Left hindlimb (tissue), 1 donor: ENCODE measurements at places on chromosomes 12 and 14.

DNA sequence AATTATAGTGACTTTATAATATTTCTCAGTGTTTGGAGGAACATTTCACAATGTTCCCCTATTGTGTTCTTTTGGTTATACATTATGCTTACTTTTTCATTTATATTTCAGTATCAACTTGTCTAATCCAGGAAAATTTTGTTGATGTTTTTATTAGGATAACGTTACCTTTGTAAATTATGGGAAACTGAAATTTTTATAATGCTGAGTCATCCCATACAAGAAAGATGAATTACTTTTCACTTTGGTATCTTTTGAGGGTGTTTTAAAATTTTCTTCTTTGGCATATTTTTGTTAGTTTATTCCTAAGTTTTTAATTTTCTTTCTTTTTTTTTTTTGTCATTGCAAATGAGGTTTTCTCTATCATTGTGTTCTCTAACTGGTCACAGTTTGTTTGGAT is 542.7 kb downstream of the SLC16A7 start:
- no peak for DNase-seq

- peak; percentile 53 for DNase-seq
Observed at GRCh38 chr14:70045844-70046535, 142.8 kb downstream of the SLC8A3 start.

DNA sequence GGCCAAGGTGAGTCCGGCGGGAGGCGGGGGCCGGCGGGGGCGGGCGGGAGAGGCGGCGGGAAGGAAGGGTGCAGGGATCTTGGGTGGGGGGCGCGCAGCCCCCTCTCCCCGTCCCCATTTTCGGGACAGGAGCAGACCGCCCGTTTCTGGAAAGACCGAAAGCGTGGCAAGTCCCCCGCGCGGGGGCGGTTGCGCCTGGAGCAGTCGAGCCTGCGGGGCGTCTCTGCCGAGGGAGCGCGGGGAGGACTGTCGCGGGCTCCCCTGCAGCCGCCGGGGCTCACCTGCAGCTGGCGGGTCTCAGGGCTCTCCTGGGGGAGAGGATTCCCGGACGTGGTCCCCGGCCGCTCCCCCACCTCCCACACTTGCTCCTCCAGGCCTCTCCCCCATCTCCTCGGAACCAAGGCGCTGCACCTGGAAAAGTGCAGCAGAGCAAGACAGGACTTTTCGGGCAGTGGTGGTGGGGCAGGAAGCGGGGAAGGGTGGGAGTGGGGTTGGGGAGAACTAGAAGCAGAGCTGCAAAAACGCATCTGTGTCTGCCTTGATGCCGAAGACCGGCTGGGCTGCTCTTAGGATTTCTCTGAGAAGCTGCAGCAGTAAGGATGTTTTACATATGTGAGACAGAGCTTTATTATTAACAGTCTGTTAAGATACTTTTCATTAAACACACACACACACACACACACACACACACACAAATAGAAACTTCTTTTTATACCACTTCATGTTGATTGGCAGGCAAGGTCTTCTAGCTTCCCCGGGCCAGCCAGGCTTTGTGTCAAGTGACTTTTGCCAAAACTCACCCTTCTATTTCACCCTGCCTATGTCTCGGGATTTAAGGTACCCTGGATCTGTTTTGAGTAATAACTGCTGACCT is 677 bp downstream of the C12orf75 start:
- peak; percentile 60 for DNase-seq

DNA sequence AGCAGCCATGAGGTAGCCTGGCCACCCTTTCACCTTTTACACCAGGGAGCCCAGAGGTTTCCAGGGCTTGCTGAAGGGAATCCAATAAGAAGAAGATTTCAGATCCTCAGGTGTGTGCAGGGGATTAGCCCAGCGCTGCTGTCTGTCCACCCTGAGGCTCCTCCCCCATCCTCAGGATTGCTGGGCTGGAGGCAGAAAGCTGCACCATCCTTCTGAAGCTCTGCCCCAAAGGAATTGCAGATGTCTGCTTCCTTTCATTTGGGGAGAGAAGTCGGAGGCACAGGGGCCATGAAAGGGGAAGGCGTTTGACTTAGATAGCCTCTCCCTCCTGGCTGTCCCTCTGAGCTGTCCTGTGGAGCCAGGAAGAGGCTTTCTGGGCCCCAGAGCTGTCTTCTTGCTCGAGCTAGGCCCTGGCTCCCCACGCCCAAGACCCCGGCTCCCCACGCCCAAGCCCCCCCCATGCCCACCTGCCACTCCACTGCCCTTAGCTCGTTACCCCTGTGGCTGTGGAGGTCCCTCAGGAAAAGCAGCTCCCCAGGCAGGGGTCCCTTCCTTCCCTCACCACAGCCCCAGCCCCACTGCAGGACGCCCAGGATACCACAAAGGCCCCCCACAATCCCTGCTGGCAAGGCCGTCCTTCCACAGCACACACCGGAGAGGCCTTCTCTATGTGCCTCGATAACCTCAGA is 359.0 kb downstream of the CACNA1C start:
- DNase-seq, result no peak

GRCh38 chr12:11667171-11667570 is 17.7 kb downstream of the ETV6 start:
- DNase-seq, result no peak

GRCh38 chr14:55430024-55430690 is 10.3 kb downstream of the TBPL2 start:
- no peak for DNase-seq

DNA sequence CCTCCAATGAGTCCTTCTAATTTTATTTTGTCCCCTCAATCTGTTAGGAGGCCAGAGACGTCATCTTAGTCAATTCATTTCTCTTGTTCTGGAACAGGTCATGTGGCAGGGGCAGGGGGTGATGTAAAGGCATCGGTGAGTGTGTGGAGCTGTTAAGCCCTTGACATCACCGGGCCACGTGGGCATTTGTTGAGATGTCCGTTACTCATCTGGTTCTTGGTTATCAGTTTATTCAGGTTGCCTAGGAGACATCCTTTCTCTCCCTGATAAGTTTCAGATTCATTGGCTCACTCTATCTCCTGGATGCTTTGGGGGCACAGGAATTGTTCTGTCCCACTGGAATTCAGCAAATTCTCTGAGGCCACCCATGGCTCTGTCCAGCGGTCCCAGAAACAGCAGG is 33.6 kb upstream of the SEL1L start:
- no peak for DNase-seq

GRCh38 chr12:113525066-113525465 is 53.4 kb upstream of the LHX5 start:
- DNase-seq, result no peak

- no peak for DNase-seq
Observed at GRCh38 chr12:40515041-40515816, 177.0 kb upstream of the CNTN1 start.

- DNase-seq, result no peak
Observed at GRCh38 chr14:68079941-68080697, 260.5 kb downstream of the RAD51B start.

DNA sequence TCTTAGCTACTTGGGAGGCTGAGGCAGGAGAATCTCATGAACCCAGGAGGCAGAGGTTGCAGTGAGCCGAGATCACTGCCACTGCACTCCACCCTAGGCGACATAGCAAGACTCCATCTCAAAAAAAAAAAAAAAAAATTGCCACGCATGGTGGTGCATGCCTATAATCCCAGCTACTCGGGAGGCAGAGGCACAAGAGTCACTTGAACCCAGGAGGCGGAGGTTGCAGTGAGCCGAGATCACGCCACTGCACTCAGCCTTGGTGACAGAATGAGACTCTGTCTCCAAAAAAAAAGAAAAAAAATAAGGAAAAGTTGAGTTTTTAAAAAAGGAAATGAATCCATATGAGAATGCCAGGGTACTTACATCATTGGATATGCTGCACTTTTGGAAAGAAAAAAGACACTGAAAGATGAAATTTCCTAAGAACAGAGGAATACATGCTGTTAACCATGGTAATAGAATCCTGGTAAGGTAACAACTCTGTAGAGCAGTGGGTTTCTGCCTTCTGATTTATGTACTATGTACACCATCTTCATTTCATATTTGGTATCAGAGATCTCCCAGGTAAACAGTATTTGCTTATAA is 222.7 kb downstream of the ERC1 start:
- DNase-seq, result no peak

GRCh38 chr14:65252482-65253255 is 150.4 kb upstream of the MAX start:
- no peak for DNase-seq

GRCh38 chr12:50584135-50584534 is 79.3 kb downstream of the DIP2B start:
- DNase-seq, result no peak

DNA sequence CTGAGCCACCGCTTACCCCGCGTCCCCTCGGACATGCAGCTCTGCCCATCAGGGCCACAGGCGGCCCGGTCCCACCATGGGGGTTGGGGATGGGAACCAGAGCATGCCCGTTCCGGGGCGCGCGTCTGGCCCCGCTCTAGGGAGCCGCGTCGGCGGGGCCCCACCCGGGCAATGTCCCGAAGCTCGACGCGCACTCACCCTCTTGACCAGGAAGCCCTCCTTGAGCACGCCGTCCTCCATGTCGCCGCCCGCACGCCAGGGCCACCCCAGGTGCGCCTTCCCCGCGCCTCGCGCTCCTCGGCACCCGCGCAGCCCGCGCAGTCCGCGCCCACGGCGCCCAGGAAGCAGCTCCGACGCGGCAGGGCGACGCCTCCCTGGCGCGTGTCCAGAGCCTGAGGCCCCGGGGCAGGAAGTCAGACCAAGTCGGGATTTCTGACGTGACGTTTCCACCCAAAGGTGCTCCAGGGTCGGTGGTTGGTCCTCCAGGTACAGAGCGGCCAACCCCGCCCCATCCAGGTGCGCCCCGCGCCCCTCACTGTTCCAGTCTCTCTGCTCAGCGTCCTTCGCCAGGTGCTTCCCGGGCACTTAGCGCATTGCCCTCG is at the start of gene PLEK2:
Gene PLEK2, minus strand, starts transcription at position 346 of the 602 bp plus-strand sequence. Its CDS starts 106 bp downstream, at position 240.
- no peak for DNase-seq

- no peak for DNase-seq
Observed at GRCh38 chr12:2654741-2655140, 140.0 kb upstream of the FKBP4 start.

DNA sequence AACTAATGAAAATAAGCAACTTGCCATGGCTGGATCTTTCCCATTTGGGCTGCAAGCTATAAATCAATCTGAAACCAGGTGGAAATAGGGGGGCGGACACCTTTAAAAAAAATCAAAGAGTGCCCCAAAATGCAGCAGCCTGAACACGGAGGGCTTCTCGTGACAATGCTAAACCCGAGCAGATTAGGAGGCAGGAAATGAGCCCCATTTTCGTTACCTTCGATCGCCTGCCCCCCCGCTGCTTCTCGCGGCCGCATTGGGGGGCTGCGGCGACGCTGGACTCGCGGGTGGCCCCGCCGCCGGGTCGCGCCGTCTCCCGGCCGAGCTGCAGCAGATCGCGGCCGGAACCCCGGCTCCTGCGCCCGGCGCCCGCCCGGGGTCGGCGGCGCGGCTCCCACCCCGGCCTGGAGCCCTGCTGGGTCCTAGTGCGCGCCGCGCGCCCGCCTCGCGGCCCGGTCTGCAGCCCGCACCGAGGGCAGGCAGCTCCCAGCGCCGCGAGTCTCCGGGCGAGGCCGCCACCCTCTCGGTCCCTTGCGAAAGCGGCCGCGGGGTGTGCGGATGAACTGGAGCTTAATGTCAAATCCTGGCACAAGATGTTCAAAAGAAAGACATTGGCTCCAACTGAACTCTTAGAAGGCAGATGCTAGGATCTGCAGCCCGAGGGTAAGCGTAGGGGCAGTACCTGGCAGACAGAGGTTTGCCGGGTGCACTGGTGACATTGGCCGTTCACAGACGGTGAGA is 201.9 kb upstream of the FOXN3 start:
- DNase-seq, result peak; percentile 84
